Activated CD8-positive, alpha-beta memory T cell treated with anti-CD3 and anti-CD28 coated beads for 1 hour (primary cell): ENCODE measurements at places on chromosomes 5 and 9.

DNA sequence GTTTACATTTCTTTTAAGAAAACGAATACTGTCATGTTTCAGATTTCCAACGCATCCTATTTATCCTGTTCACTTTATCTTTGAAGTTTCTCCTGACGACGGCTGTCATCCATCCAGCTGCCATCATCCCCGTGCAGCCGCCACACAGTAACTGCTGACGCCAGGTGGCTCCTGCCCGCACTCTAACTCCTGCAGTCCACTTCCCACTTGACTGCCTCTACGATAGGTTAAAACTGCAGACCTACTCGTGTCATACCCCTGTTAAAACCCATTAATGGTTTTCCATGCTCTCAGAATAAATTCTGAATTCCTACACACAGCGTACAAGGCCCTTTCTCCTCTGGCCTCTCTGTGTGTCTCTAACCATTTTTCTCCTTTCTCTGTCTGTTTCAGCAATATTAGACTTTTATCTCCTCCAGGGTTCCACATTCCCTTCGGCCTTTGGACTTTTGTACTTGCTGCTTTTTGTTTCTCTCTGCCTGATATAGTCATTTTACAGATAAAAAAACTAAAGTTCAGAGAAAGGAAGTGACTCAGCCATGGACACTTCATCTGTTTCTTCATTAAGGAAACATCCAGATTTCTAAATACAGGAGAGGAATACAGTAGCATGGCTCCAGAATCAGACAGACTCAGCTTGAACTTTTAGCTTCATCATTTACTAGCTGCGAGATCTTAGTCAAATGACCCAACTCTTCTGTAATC is 84.9 kb downstream of the ADAMTS12 start:
- DNase-seq: no peak

- no peak for DNase-seq
Measured at GRCh38 chr9:129667850-129668249, 2.4 kb downstream of the PRRX2 start.

- DNase-seq: no peak
Measured at GRCh38 chr9:88530051-88530450, 4.9 kb upstream of the NXNL2 start.

DNA sequence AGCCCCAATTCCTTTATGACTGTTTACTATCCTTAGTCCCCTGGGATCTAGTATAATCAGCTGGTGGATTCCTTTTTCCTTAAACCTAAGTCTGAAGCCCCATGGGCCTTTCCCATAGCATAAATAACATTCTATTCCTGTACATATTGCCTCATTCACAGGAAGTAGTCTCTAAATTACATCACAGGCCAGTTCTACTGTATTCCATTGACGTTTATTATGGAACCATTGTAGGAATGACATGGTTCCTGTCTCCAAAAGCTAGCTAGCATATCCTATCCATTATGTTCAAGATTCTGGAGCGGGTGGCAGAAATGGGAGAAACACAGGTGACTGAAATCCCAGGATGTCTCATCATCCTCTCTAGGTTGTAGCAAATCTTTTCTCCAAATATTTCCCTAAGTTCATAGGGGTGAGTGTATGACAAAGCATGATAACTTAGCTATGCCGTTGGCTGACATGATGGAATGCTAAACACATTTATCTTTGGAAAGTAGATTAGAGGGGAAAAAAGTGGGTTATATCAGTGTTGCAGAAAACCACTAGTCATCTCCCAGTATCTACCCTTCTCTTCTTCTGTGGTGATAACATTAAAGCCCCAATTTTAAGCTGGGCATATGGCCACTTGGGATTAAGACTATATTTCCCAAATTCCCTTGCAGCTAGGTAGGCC is 140.1 kb downstream of the FGF1 start:
- no peak for DNase-seq

DNA sequence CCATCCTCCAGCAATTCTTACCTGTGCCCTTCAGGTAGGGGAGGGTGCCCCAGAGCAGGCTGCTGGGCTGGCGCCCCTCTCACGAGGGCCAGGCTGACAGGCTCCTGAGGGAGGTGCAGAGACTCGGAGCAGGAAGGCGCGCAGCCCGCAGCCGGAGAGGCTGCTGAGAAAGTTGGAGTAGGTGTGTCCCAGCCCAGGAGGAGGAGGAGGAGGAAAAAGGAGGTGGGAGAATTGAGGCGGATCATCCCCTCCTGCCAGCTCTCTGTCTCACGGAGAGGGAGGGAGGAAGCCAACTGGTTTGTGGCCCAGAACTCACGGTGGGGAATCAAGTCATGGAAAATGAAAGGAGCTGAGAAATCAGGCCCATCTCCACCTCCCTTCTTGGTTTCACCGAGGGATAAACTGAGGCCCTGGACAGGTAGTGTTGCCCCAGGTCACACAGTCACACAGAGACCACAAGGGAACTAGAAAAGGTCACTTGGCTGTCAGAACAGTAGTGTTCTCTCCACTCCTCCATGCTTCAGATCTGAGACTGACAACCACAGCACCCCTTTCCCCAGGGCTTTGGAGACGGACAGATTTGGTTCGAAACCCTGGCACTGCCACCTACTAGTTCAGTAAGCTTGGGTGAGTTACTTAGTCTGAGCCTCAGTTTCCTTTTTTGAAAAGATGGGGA is at the start of gene FAT2:
Gene FAT2, minus strand, starts transcription at position 188 of the 676 bp plus-strand sequence. CDS start 22,400 bp downstream, outside the sequence.
- DNase-seq: no peak

DNA sequence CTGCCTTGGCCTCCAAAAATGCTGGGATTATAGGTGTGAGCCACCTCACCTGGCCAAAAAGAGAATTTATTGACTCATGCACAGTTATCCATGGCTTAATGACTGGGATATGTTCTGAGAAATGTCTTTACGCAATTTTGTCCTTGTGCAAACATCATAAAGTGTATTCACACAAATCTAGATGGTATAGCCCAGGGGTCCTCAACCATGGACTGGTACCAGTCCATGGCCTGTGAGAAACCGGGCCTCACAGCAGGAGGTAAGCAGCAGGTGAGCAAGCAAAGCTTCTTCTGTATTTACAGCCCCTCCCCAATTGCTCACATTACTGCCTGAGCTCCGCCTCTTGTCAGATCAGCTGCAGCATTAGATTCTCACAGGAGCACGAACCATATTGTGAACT is 12.4 kb upstream of the SIL1 start:
- DNase-seq: no peak

DNA sequence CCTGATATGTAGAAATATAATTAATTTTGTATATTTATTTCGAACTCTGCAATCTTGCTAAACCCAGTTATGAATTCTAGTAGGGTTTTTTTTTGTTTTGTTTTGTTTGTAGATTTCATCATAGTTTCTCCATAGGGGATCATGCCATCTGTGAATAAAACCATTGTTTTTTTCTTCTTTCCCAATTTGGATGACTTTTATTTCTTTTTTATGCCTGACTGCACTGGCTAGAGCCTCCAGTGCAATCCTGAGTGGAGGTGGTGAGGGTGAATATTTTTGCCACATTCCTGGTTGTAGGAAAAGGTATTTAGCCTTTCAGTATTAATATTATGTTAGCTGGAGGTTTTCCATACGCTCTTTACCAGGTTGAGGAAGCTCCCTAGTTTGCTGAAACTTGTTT is 70.0 kb upstream of the GFPT2 start:
- no peak for DNase-seq

GRCh38 chr5:61504143-61504770 is 172.2 kb downstream of the ZSWIM6 start:
- no peak for DNase-seq

DNA sequence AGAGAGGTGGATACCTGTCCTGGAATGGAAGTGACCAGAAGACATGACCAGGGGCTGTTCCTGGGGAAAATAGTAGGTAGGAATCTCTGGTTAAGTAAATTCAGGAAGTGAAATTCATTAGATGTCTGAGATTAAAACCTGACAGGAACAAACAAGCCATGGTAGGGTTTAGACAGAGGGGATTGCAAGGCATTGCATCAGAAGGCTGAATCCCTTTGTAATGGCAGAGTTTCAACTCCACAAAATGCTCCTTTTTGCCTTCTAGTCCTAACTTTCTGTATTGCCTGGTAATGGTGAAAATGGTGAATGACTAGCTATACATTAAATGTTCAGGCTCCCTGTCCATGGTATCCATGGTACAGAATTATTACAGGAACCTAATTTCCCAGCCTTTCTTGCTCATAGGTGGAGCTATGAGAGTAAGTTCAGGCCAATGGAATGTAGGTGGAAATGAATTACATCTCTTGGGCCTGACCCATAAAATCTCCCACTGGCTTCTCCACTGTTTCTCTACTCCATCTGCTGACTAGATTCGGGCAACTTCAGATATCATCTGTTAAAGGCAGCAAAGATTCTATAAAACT is 113.4 kb upstream of the CNTLN start:
- no peak for DNase-seq

GRCh38 chr9:134880484-134881312 is at the start of gene FCN2:
FCN2 (plus strand) TSS chr9:134880810; CDS start chr9:134880822, 12 bp downstream.
- no peak for DNase-seq

DNA sequence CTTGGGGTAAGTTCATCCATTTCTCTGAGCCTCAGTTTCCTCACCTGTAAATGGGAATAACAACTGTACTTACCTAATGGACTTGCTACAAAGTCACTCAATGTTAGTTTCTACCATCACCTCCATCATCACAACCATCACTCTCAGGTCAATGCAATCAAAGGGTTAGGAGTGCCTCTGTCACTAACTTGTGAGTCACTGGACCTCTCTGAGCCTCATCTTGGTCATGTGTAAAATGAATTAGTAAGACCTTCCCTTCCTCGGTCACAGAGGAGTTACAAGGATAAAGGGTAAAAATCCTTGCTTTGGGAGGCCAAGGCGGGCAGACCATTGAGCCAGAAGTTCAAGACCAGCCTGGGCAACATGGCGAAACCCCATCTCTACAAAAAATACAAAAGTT is 12.8 kb downstream of the FABP6 start:
- DNase-seq: no peak

DNA sequence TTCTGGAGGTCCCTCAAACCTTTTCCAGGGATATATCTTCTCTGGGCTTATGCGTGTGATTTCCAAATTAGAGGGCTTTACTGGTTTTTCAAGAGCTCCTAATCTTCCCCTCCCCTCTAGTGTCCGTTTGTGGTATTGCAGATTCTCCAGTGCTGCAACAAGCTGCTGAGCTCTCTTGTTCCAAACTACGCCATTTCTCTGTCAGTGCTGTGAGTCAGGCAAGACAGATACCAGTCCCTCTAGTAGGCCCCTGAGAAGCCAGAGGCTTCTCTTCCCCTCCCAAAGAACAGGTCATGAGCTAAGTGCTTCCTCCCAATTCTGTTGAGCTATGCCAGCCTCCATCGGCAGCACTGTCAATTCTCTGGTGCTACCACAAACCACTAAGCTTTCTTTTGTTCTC is 149.5 kb downstream of the FANCC start:
- no peak for DNase-seq

DNA sequence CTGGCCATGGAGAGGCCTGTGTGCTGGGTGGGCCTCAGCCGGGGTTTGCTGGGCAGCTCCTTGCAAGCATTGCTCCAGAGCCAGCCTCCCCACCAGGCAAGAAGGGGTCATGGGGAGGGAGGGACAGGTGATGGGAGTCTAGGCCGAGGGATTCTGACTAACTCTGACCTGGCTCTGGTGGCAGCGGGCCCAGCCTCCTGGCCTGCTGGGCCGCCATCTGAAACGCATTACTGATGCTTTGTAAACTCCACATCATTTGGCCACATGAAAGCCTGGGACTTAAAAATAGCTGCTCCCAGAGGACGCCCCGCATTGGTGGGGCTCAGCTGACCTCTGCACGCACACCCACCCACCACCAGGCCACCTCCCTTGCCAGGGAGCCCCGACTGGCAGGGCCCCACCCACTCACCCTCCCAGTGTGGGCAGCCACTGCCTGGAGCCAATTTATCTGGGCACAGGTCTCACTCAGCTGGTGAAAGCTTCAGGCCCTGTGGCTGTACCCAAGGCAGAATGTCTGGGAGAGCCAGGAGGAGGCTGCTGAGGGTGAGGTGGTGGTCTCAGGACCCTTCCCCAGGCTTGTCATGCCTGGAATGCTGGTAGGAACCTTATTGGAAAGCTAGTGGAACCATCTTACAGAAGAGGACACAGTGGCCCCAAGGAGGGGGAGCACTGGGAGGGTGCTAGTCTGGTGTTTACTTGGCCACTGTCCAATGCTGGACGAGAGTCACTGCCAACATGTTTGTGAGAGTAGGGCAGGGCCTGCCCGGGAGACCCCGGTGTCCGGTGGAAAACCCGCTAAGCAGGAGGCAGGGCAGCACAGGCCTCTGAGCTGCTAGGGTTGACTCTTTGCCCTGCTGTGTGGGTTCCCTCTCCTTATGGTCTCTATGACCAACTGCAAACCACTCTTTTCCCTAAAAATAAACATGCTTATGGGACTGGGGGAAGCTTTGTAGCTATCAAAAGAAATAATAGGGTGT is 10.8 kb downstream of the TCF7 start:
- DNase-seq: no peak

DNA sequence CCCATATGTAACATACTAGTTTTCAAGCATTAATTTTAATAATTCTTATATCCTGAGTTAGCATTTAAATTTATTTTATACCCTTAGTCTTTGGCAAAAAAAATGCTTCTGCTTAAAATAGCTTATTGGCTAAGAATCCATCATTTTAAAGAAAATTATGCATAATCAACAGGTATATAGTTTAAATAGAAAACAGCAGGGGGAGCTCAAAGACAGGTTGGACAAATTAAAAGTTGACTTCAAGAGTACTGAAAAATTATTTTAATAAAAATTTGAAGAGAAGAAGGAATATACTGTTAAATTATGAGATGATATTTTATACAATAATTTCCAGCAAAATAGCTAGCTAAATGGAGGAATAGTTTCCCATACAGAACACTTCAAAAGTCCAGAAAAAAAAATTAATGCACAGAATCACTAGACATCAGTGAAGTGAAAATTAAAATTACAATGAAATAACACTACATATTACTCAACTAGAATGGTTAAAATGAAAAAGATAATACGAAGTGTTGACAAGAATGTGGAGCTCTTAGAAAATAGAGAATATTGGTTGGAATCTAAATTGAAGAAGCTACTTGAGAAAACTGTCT is 387.1 kb downstream of the PDE4D start:
- DNase-seq: no peak

DNA sequence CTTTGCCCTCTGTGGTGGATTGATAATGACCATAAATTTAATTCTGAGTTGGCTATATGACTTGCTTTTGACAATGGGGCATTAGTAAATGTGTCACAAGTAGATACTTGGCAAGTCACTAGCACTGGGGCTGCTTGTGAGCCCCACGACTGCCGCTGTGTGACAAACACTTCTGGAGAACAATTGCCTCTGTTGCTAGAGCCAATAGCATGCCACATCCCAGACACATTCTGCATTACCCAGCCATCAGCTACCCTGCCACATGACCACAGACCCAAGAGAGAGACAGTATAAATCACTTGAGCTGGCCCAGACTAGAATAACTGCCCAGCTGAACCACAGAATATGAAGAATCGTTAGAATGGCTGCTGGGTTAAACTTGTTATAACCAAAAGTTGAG is 753.2 kb upstream of the DMAC1 start:
- no peak for DNase-seq

GRCh38 chr9:36765077-36765390 is 192.3 kb downstream of the MELK start:
- no peak for DNase-seq

- DNase-seq: no peak
Measured at GRCh38 chr9:88801214-88801796, 190.0 kb upstream of the S1PR3 start.
